HCT116 (cell line): ENCODE measurements at places on chromosomes 1 and 21.
A peak's percentile ranks its signal among the peaks of the same experiment; 100 is the strongest.

DNA sequence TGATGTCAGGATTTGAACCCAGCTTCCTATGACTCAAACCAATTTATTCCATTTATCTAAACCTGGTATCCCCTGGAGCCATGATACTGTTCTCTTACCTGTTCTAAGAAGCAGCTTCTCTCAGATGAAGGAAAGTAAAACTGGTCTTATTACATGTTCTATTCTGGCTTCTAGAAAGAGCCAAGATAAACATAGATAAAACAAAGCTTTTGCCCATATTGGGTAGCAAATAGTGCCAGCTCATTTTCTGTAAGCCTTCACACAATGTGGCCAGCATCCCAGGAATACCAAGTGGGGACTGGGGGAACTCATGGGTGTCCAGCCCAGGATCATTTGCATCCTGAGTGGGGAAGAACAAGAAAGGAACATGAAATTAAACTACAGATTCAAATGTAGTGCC, 53.5 kb upstream of the EPHA8 start:
- H3K4me1 ChIP-seq = no peaks in the 10 kb centered on the region
- no peaks in the 10 kb centered on the region for H3K27me3 ChIP-seq
- DNase-seq = no peak
- peaks cover 33% of the 10 kb centered on the region for H3K36me3 ChIP-seq
- H3K4me3 ChIP-seq = no peak overlapping the region

DNA sequence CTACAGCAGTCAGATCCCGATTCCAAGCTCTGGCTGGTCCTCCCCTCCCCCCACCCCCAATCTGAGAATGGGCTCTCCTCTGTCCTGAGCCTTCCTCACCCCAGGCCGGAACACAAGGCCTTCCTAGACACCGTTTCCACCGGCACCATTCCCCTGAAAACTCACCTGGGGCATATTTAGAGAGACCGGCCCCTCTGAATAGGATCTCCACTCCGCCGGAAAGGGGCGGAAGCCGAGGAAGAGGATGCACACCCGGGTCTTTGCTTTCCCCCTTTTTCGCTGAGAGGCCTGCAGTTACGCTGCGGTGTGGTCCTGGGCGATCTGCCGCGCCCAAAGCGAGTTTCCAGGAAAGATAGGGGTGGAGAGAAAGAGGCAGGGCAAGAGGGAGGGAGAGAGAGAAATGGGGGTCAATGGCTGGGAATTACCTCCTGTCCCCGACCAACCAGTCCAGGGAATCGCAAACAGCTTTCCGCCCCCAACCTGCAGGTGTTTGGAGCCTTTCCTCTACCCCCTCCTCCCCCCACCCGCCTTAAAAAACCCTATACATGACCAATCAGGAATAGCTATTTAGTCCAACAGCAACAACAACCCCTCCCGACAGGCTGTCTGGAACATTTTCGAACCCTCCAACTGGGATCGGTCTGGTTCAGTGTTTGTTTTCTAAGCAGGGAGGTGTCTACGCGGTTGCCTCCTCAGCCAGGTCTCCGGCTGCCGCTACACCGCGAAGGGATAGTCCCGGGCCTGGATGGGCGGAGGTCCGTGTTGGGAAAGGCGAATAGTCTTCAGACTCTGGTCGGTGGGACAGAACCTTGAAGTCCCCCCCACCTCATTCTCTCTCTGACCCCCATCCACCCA, 2.8 kb downstream of the TAL1 start:
- no peak overlapping the region for H3K27ac ChIP-seq
- DNase-seq = no peak

DNA sequence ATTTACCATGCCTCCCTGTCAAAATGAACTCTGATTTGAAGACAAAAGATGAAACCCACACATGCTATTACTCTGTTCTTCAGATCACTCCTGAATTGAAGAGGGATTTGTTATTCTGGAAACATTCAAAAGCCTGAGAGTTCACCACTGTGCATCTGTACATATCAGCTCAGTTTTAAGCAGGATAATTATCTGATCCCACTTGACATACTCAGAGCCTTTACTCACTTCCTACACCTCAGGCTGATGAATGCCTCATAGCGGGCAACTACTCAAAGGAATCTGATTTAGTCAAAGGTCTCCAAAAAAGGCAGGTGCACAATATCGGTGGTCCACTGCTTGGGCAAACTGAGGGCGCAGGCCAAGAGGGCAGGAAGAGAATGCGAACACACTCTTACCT, 47.5 kb upstream of the LPAR3 start:
- DNase-seq = no peak
- no peaks in the 10 kb centered on the region for H3K36me3 ChIP-seq
- no peak overlapping the region for H3K27ac ChIP-seq
- peaks cover 8% of the 10 kb centered on the region for H3K4me1 ChIP-seq

GRCh38 chr21:45309069-45309986, 21.6 kb upstream of the POFUT2 start:
- H3K27ac ChIP-seq = no peak overlapping the region; the same call in 1 of the 2 replicates
- H3K4me1 ChIP-seq = no peaks in the 10 kb centered on the region; the same call in none of the 2 replicates
- H3K4me3 ChIP-seq = no peak overlapping the region
- DNase-seq = no peak

- H3K4me3 ChIP-seq = no peak overlapping the region
- no peak overlapping the region for H3K27ac ChIP-seq
- no peaks in the 10 kb centered on the region for H3K27me3 ChIP-seq
- DNase-seq = no peak
Measured at GRCh38 chr1:28119556-28119955, 31.1 kb upstream of the EYA3 start.

GRCh38 chr1:167463080-167463479, 55.2 kb downstream of the CD247 start:
- no peak for DNase-seq
- H3K27me3 ChIP-seq = no peaks in the 10 kb centered on the region
- no peak overlapping the region for H3K4me3 ChIP-seq
- H3K4me1 ChIP-seq = peaks cover 3% of the 10 kb centered on the region; the same call in 1 of the 2 replicates
- no peak overlapping the region for H3K27ac ChIP-seq
- H3K36me3 ChIP-seq = no peaks in the 10 kb centered on the region

DNA sequence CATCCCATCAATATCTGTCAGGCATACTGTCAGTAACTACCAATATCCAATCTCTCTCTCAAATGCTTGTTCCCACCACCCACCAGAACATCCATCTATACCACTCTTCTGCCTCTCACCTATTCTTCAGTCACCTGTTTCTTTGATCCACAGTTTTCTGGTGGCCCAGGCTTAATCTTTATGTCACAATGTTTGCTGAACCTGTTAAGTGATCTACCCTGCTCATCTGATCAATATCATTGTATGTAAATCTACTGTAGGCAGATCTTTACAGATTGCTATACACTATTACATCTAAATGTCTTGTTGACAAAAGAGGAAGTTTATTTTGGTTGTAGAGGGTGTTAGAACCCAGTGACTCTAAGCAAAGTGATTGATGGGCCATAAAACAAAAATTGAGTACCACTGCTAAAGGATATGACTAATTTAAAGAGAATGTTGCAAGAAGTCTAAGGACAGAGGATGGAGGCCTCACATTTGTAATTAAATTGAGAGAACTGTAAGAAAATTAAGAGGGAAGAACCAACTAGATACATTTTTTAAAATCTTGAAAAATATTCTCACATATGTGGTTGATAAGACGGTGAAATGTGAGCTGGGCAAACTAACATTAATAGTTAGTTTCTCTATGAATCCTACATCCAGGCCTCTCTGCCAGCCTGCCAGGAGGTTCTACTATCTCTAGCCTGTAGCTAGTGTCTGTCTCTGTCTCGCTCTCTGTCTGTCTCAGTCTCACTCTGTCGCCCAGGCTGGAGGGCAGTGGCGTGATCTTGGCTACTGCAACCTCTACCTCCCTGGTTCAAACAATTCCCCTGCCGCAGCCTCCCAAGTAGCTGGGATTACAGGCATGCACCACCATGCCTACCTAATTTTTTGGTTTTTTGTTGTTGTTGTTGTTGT, 34.1 kb downstream of the EGLN1 start:
- no peaks in the 10 kb centered on the region for H3K27me3 ChIP-seq
- no peaks in the 10 kb centered on the region; the same call in 1 of the 2 replicates for H3K36me3 ChIP-seq
- peaks cover 61% of the 10 kb centered on the region for H3K4me1 ChIP-seq

DNA sequence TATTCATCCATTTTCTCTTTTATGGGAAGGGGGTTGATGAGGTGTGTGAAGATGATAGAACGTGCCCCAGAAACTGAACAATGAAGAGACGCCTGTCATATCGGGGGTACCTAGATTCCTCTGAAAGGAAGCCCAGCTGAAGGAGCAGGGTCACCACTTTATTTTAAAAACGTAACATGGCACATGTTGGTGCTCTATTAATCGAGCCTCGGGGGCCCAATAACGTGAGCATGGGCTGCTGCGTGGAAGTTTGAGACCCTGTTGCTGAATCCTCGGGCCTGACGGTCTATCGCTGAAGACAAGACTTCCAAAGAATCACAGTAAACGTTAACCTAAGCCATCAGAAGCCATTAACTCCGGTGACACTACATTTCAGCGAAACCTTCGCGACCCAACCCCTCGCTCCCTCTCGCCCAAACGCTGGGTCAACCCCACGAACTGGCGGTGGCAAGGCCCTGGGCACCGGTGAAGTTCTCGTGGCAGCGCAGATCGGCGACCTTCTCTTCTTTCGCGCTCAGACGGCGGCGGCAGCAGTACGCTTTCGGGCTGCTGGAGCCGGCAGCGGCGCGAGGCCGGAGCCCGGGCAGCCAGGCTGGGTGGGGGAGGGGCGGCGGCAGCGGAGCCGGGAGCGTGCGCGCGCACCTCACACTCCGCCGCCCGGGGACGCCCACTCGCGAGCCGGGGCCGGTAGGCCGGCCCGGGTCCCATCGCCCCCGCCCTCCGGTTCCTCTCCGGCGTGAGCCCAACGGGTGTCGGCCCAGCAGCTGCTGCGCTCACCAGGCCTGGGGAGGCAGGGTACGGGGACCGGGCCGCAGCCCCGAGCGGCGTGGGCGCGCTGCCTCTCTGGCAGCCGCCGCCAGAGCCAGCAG, 838 bp upstream of the MAN1A2 start:
- peaks cover 30% of the 10 kb centered on the region for H3K4me1 ChIP-seq
- no peaks in the 10 kb centered on the region for H3K36me3 ChIP-seq
- H3K27me3 ChIP-seq = no peaks in the 10 kb centered on the region

DNA sequence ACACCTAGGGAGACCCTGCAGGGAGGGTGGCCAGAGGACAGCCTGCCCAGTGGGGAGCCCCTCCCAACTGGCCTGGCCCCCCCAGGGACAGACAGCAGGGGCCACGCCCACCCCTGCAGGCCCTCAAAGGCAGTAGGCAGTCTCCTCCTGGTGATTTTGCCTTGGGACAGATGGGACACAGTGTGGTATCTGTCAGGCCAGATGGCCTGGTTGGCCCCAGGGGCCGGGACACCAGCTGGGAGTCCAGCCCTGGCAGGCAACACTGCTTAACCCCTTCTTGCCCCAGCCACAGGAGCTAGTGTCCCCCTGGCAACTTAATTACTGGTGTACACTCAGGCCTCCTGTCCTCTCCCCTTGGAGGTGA, 17.8 kb downstream of the IFFO2 start:
- no peaks in the 10 kb centered on the region for H3K36me3 ChIP-seq
- H3K4me1 ChIP-seq = peaks cover 18% of the 10 kb centered on the region; the same call in 1 of the 2 replicates
- no peaks in the 10 kb centered on the region for H3K27me3 ChIP-seq
- DNase-seq = no peak

DNA sequence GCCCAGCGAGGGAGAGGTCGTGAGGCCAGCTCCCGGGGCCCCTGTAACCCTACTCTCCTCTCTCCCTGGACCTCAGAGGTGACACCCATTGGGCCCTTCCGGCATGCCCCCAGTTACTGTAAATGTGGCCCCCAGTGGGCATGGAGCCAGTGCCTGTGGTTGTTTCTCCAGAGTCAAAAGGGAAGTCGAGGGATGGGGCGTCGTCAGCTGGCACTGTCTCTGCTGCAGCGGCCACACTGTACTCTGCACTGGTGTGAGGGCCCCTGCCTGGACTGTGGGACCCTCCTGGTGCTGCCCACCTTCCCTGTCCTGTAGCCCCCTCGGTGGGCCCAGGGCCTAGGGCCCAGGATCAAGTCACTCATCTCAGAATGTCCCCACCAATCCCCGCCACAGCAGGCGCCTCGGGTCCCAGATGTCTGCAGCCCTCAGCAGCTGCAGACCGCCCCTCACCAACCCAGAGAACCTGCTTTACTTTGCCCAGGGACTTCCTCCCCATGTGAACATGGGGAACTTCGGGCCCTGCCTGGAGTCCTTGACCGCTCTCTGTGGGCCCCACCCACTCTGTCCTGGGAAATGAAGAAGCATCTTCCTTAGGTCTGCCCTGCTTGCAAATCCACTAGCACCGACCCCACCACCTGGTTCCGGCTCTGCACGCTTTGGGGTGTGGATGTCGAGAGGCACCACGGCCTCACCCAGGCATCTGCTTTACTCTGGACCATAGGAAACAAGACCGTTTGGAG, 23.7 kb upstream of the TNFRSF1B start:
- H3K27ac ChIP-seq = no peak overlapping the region
- no peak for DNase-seq
- peaks cover 3% of the 10 kb centered on the region; the same call in 1 of the 2 replicates for H3K4me1 ChIP-seq
- no peaks in the 10 kb centered on the region for H3K36me3 ChIP-seq
- H3K4me3 ChIP-seq = no peak overlapping the region
- H3K27me3 ChIP-seq = no peaks in the 10 kb centered on the region

- no peaks in the 10 kb centered on the region for H3K36me3 ChIP-seq
- H3K4me1 ChIP-seq = peaks cover 30% of the 10 kb centered on the region
- H3K4me3 ChIP-seq = no peak overlapping the region
Measured at GRCh38 chr21:45370575-45370974, 34.4 kb upstream of the COL18A1 start.

- H3K27ac ChIP-seq = no peak overlapping the region
- no peaks in the 10 kb centered on the region for H3K4me1 ChIP-seq
- DNase-seq = peak; percentile 83
- H3K27me3 ChIP-seq = no peaks in the 10 kb centered on the region
- H3K36me3 ChIP-seq = no peaks in the 10 kb centered on the region
Measured at GRCh38 chr1:146012703-146013558, 8.6 kb downstream of the HJV start.

DNA sequence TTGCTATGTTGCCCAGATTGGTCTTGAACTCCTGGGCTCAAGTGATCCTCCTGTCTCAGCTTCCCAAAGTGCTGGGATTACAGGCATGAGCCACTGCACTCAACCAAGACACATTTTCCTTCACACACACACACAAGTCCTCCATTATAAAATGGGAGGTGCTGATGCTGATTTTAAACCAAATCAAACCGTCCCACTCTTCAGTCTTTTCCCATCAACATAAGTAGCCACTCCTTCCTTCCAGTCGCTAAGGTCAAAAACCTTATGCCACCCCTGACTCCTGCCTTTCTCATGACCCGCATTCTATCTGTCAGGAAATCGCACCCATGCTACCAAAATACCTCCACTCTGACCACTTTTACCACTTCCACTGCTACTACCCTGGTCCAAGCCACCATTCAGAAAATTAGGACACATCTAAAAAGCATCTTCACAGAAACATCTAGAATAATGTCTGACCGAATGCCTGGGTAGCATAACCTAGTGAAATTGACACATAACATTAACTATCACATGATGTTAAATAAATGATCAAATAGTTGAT, 28.0 kb upstream of the IFNGR2 start:
- H3K27ac ChIP-seq = no peak overlapping the region
- no peaks in the 10 kb centered on the region for H3K36me3 ChIP-seq
- DNase-seq = no peak
- H3K27me3 ChIP-seq = no peaks in the 10 kb centered on the region

DNA sequence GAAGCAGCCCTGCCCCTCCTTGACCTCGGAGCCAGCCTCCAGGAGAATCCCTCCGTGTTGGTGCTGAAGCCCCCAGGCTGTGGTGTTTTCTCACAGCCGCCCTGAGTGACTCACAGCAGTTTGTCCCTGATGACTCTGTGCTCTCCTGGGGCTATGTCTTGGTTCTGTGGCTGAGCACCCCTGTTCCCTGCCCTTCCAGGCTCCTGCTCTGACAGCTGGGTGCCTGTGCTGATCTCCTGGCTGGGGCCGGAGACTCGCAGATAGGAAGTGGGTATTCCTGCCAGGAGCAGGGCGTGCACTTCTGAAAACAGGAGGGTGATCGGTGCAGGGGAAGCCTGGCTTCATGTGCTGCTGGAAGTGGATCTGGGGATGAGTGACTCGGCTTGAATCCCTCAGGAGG, 34.5 kb downstream of the POFUT2 start:
- no peaks in the 10 kb centered on the region for H3K36me3 ChIP-seq
- DNase-seq = no peak
- H3K4me1 ChIP-seq = 0 out of 2 replicates have a peak, but pooled peaks cover 4% of the 10 kb centered on the region
- H3K27me3 ChIP-seq = no peaks in the 10 kb centered on the region
